ENCODE measurements at places on chromosomes 4 and X. TPM values are rescaled to one million over a fixed set of nuclear protein-coding genes. Genes with fewer than 3 reads are reported as not detected.
A peak's percentile ranks its signal among the peaks of the same experiment; 100 is the strongest.

The HTR2C gene
- total RNA-seq = not detected

DNA sequence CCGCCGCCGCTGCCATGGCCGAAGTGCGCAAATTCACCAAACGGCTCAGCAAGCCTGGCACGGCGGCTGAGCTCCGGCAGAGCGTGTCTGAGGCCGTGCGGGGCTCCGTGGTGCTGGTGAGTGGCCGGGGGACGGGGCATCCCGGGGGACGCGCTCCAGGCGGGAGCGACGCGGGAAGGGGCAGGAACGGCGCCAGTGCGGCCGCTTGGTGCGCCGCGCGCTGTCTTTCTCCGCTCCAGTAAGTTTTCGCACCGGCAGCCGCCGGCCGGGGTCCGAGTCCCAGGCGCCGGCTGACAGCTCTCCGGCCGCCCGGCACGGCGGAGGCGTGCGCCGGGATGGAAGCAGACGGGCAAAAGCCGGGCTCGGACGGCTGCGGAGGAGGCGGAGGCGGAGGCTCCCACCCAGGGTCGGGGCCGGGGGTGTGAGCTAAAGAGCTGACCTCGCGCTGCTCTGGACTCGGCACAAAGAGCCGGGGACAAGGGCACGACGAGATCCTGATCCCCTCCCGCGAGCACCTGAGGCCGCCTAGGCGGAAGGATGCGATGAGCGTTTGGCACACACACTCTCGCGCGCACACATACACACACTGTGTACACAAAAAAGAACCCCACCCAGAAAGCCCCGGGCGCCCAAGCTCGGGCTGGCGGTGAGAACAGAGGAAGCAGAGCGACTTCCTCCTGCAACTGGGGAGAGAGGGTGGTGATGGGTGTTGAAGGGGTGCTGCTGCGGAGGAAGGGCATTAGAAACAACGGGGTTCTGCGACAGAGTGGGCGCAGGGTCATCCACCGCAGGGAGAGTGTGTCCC lies 545 bp downstream of the DOCK11 start:
- H3K36me3 ChIP-seq = no peaks in the 10 kb centered on the region
- peak; percentile 74 for DNase-seq
- no peaks in the 10 kb centered on the region for H3K4me1 ChIP-seq
- no peaks in the 10 kb centered on the region for H3K27me3 ChIP-seq
- H3K4me3 ChIP-seq = peak overlapping the region; percentile 31

DNA sequence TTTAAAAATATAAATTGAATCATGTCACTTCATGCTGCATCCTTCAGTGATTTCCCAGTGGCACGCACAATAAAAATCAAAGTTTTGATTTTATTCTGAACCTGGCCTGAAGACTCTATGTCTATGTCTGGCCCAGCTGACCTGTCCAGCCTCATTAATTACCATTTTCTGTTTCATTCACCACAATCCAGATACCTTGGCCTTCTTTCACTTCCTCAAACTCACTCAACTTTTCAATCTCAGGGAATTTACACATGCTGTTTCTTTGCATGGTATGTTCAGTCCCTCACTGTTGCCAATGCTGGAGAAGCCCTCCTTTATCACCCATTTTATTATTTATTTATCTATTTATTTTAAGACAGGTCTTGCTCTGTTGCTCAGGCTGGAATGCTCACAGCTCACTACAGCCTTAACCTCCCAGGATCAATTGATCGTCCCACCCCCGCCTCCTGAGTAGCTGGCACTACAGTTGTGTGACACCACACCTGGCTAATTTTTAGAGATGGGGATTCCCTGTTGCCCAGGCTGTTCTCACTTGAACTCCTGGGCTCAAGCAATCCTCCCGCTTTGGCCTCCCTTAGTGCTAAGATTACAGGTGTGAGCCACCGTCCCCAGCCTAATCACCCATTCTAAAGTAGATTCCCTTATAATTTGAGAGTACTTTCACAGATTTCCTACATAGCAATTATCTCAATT lies 43.1 kb downstream of the ZGRF1 start:
- DNase-seq = no peak
- no peaks in the 10 kb centered on the region for H3K36me3 ChIP-seq
- H3K4me3 ChIP-seq = no peak overlapping the region
- no peaks in the 10 kb centered on the region for H3K27me3 ChIP-seq
- H3K4me1 ChIP-seq = no peaks in the 10 kb centered on the region
- no peak overlapping the region for H3K27ac ChIP-seq

The NDP gene
- total RNA-seq = not detected

DNA sequence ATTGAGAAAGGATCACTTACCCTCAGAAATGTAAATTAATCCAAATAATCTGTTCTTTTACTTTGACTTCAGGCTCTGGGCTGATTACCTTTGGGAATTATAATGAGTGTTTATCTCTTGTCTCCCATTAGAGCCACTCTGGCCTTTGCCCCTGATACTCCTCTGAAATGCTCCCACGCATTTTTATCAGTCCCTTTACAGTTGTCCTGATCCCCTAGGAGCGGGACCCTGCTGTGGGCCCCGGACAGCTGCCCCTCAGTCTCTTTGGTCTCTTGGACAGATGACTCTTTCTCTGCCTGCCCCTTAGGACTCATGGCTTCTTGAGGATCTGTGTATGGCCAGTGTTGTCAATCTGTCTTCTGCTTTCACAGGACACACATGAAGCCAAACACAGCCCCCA lies 1.0 kb upstream of the TRIM75 start:
- no peak overlapping the region for H3K4me3 ChIP-seq
- H3K27ac ChIP-seq = no peak overlapping the region
- H3K4me1 ChIP-seq = no peaks in the 10 kb centered on the region
- H3K27me3 ChIP-seq = no peaks in the 10 kb centered on the region
- no peaks in the 10 kb centered on the region for H3K36me3 ChIP-seq

- no peaks in the 10 kb centered on the region for H3K27me3 ChIP-seq
- H3K4me3 ChIP-seq = no peak overlapping the region
- H3K27ac ChIP-seq = no peak overlapping the region
- H3K4me1 ChIP-seq = no peaks in the 10 kb centered on the region
- no peak for DNase-seq
Observed at GRCh38 chrX:73922856-73923455, 360.0 kb downstream of the CHIC1 start.

- no peak overlapping the region for H3K27ac ChIP-seq
- no peak overlapping the region for H3K4me3 ChIP-seq
- no peaks in the 10 kb centered on the region for H3K4me1 ChIP-seq
- no peak for DNase-seq
- H3K27me3 ChIP-seq = no peaks in the 10 kb centered on the region
Observed at GRCh38 chrX:96884027-96884426, 319 bp downstream of the RPA4 start.

All from right lobe of liver (tissue), 6 donors.